ENCODE measurements at places on chromosomes 11 and 22.

DNA sequence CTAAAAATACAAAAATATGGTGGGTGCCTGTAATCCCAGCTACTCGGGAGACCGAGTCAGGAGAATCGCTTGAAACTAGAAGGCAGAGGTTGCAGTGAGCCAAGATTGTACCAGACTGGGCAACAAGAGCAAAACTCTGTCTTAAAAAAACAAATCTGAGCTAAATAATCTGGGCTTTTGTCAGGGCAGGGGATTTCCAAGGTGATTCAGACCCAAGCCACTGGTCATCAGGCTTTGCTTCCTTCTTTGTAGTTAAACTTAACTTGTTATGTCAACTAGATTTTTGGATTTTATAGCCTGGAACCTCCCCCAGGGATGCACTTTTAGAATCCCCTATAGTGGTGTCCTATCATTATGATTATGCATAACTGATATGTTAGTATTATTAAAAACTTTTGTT, 27.0 kb upstream of the SLC22A8 start:
- DNase-seq, result no peak

- DNase-seq, result no peak
Observed at GRCh38 chr11:22702031-22702430, 35.6 kb downstream of the GAS2 start.

DNA sequence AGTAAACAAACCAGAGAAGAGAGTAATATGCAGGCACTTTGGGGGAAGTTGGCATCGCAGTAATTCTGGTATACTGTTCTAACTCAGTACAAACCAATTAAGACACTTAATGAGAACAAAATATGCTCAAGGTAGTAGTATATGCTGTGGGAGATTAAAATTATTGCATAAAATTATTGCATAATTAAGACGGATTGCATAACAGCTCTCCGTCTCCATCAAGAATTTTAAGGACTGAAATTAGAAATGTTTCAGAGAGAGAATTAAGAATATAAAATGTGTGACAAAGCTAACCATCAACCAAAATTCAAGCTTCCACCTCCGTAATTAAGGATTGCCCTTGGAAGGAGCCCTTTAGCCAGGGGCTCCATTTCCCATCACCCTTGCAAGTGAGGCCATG, 428.5 kb downstream of the ETS1 start:
- DNase-seq, result no peak

GRCh38 chr22:38046070-38046748, 11.0 kb upstream of the PICK1 start:
- no peak for DNase-seq

DNA sequence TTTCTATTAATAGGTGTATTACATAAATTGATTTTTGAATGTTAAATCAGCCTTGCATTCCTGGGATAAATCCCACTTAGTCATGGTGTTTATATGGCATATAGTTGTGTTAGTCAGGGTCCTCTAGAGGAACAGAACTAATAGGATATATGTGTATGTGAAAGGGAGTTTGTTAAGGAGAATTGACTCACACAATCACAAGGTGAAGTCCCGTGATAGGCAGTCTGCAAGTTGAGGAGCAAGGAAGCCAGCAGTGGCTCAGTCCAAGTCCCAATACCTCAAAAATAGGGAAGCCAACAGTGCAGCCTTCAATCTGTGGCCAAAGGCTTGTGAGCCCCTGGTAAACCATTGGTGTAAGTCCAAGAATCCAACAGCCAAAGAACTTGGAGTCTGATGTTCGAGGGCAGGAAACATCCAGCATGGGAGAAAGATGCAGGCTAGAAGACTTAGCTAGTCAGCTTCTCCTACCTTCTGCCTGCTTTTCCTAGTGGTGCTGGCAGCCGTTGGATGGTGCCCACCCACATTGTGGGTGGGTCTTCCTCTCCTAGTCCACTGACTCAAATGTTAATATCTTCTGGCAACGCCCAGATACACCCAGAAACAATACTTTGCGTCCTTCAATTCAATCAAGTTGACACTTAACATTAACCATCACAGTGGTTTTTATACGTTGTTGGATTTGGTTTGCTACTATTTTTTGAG, 12.9 kb downstream of the SFI1 start:
- DNase-seq, result no peak

DNA sequence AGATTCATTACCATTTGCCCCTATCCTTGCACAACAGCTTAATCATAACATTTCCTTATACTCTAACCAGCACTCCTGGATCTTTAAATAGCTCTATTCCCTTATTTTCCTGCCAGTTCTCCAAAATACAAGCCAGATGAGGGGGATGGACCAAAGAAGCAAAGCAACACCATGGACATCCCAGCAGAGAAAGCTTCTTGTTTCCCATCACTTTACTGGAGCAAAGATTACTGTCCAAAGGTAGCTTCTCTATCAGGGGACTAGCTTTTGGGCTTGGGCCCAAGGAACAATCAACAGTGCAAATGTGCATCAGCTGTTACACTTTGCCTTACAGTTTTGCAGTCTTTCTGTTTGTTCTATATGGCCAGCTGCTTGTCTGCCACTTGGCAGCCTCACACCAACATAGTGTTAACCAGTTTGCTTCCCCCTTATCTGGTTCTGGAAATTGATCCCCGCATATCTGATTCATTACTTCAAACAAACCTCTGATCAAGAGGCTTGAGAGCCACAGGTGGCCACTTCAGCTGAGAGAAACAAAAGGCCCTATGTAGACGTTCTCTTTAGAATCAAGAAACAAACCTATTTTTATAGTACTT, 814.3 kb downstream of the METTL15 start:
- no peak for DNase-seq

DNA sequence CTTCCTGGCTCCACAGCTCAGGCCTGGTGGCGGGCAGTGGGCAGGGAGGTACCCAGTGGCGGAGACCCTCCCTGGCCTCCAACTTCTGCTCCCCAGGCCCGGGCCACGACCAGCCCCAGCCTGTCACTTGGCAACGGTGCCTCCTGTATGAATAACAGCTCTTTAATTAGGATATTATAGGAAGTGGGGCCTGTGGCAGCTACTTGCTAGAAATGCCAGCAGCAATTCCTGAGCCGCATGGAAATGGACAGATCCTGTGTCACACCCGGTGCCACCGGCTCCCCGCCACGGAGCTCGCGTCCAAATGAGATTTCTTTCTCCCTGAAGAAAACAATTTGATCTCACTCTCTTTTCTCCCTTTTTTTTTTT, 104.5 kb downstream of the CHST1 start:
- DNase-seq, result no peak

DNA sequence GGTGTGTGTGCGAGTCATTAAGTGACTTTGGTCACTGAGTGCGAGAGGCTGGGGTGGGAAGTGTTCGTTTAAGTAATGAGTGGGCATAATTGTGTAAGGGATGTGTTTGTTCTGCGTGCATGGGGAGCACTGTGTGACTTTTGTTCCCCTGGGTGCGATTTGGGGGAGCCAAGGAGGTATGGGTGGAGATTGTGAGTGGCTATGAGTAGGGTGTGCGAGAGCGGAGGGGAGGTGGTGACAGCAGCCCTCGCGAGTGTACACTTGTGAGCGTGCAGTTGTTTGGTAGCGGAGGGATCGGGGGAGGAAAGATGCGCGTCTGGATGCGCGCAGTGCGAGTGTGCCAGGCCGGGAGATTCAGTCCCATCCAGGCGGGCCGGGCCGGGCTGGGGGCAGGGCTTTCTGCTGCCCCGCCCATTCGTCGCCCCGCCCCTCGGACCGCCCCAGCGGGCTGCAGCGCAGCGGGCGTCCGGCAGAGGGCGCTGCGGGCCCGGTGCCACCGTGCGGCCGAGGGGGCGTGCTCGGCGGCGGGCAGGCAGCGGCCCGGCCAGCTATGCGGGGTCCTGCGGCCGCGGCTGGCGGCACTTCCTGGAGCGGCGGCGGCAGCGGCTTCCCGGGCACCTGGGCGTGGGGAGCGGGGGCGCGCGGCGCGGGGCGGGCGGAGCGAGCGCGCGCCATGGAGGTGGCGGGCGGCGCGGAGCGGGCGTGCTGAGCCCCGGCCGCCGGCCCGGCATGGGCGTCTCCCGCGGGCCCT, at the start of gene DGKZ:
DGKZ (plus strand) TSS at position 578 of the 751 bp plus-strand sequence. CDS start 197 bp downstream, outside the sequence.
- peak; percentile 96 for DNase-seq

- DNase-seq, result no peak
Observed at GRCh38 chr11:71399341-71399740, 48.9 kb downstream of the DHCR7 start.

DNA sequence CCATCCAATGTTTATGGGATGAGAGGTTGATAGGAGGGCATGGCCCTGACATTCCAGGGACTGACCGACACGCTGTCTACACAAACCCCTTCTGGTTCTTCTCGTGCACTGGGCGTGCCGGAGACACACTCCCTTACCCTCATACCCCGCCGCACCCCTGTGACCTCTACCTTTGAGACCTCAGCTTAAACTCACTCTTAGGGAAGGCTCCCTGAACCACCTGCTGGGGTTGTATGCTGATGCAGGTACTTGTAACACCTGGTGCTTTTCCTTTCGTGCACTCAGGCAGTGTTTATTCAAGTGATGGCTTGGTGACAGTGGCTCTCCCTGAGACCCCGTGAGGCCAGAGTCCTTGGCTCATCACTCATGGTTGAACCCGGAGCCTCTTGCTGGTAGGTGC, 12.0 kb downstream of the PPARA start:
- DNase-seq, result no peak

DNA sequence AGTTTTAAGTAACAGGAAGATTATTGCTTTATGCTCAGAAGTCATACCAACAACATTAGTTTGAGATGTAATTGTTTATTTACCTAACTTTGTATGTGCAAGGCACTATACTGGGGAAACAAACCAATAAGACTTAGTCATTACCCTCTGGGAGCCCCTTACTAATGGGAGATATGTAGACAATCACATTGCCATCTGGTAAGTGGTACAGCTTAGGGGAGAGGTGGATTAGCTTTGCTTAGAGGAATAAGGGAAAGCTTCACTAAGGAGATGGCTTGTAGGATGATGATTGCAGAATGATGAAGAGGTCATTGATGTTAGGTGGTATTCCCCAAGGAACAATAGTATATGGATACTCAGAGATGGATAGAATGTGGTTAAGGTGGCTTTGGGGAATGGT, 17.5 kb downstream of the EMSY start:
- DNase-seq, result no peak

GRCh38 chr11:104163100-104164027, 583 bp downstream of the PDGFD start:
- DNase-seq, result peak; percentile 73

- DNase-seq, result no peak
Observed at GRCh38 chr11:115306689-115307088, 197.5 kb downstream of the CADM1 start.

- DNase-seq, result no peak
Observed at GRCh38 chr11:44602891-44603310, 37.4 kb downstream of the CD82 start.

DNA sequence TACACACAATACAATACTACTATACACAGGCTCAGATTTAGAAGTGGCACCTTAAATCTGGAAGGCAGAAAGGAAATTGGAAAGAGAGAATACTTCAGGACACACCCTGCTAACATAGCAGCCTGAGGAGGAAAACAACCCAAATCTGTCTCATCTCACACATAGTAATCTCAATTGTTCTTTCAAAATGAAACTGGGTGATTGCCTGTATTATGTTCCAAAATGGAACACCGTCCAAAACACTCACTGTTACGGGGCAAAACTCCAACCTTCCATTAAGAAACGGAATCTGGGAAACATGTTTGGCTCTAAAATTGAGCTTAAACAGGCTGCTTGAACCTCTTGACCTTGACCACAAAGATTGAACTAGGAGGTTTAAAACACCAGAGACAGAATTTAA, 572.6 kb downstream of the OPCML start:
- DNase-seq, result no peak

DNA sequence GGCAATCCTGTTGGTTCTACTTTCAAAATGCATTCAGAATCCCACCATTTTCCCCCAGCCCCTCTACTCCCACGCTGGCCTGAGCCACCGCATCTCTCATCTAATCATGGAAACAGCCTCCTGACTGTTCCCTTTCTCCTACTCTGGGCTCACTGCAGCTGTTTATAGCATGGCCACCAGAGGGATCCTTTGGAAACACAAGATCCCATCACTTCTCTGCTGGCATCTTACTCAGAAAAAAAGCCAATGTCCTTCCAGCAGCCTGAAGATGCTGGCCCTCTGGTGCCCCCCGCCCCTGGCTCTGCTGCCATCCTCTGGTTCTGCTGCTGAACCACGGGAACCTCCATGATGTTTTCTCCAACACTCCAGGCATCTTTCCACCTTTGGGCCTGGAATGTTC, 11.1 kb downstream of the MS4A8 start:
- no peak for DNase-seq

- no peak for DNase-seq
Observed at GRCh38 chr22:23581260-23581650, 1.2 kb upstream of the IGLL1 start.

GRCh38 chr11:125569915-125570621, 791 bp downstream of the EI24 start:
- DNase-seq, result no peak

DNA sequence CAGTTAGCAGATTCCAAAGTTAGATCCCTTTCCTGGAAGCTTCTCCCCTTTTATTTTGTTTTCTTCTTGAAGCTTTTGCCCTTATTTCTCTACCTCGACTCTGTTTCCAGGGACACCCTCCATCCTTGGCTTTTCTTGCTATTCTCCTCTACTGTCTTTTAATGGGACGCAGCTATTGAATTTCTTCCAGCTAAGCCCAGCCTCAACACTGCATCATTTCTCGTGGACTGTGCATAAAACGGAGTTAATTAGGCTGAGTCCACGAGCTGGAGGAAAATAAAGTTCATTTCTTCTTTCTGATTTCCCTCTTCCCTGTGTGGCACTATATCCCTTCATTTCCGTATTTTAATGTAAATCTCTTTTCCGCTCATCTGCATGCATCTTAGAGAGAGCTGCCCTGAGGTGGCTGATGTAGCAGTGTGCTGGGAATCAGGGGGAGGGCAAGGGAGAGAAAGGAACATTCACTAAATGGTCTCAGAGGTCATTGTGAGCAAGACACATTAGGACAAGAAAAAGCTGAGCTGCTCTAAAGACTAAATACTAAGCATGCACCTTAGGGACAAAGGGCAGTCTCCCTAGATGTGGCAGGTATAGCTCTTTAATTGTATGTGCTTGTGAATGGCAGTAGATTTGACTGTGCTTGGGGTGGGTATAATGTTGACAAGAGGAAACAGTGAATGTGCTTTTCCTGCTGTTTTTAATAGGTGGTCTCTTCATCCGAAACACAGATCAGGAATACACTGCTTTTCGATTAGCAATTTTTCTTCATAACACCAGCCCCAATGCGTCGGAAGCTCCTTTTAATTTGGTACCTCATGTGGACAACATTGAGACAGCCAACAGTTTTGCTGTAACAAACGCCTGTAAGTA, 1.9 kb downstream of the GRIA4 start:
- no peak for DNase-seq

GRCh38 chr11:102168481-102168880, 58.2 kb downstream of the YAP1 start:
- no peak for DNase-seq

GRCh38 chr22:33299245-33299956, 241.2 kb upstream of the SYN3 start:
- DNase-seq, result peak; percentile 72

Measured in posterior vena cava (tissue), 2 donors.